ENCODE measurements at places on chromosomes 16 and 17.

- no peak for DNase-seq
These were observed 12.6 kb downstream of the IL34 start for GRCh38 chr16:70658921-70659320.

GRCh38 chr17:40419559-40420331, 2.0 kb upstream of the TOP2A start:
- DNase-seq: no peak

DNA sequence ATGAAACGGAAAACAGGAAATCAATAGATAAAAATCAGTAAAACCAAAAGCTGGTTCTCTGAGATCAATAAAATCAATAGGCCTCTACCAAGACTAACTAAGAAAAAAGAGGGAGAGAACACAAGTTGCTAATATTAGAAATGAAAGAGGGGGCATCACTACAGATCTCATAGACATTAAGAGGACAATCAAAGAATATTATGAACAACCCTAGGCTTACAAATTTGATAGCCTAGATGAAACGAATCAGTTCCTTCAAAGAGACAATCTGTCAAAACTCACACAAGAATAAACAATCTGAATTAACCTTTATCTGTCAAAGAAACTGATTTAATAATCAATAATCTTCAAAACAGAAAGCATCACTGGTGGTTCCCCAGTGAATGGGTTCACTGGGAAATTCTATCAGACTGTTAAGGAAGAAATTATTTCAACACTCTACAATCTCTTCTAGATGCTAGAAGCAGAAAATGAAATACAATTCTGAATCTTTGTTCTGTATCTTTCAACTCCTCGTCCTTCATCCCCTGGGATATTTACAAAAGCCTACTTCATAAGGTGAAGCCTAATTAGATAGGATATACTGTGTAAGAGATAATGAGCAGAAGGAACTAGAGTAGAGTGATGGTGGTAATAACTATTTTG, 4.4 kb downstream of the ABCA9 start:
- DNase-seq: no peak

GRCh38 chr16:78284957-78285434, 185.5 kb downstream of the WWOX start:
- no peak for DNase-seq

DNA sequence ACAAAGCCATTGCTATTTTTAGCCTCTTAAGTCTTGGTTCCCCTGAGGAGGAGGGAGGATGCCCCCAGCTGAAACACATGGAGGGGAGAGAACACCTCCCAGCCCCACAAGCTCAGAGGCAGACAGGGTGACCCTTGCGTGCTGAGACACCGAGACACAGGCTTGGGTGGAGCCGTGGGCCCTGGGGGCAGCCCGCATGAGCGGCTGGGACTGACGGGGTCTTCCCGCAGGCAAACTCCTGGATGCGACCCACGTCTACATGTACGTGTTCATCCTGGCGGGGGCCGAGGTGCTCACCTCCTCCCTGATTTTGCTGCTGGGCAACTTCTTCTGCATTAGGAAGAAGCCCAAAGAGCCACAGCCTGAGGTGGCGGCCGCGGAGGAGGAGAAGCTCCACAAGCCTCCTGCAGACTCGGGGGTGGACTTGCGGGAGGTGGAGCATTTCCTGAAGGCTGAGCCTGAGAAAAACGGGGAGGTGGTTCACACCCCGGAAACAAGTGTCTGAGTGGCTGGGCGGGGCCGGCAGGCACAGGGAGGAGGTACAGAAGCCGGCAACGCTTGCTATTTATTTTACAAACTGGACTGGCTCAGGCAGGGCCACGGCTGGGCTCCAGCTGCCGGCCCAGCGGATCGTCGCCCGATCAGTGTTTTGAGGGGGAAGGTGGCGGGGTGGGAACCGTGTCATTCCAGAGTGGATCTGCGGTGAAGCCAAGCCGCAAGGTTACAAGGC, 9.8 kb downstream of the SLC16A3 start:
- DNase-seq: peak; percentile 41

- DNase-seq: no peak
These were observed 61.9 kb upstream of the GSE1 start for GRCh38 chr16:85550953-85551924.

- DNase-seq: no peak
These were observed 24.8 kb downstream of the POLR3E start for GRCh38 chr16:22322021-22322471.

Data from stimulated activated CD8-positive, alpha-beta memory T cell treated with anti-CD3 and anti-CD28 coated beads, Interleukin-7, amount 100 ng/mL, for 24 hours (primary cell).